Stimulated activated CD8-positive, alpha-beta memory T cell treated with anti-CD3 and anti-CD28 coated beads, Interleukin-15, amount 100 ng/mL, for 4 hours (primary cell): ENCODE measurements at places on chromosomes 7 and 10.

GRCh38 chr10:24468281-24468751 is 255.4 kb downstream of the ARHGAP21 start:
- no peak for DNase-seq

GRCh38 chr10:92278996-92279696 is 11.7 kb downstream of the CPEB3 start:
- no peak for DNase-seq

- DNase-seq: no peak
These were observed 90.9 kb downstream of the SH3PXD2A start for GRCh38 chr10:103764296-103765088.

- no peak for DNase-seq
These were observed 92.0 kb downstream of the CTBP2 start for GRCh38 chr10:125068406-125068805.

DNA sequence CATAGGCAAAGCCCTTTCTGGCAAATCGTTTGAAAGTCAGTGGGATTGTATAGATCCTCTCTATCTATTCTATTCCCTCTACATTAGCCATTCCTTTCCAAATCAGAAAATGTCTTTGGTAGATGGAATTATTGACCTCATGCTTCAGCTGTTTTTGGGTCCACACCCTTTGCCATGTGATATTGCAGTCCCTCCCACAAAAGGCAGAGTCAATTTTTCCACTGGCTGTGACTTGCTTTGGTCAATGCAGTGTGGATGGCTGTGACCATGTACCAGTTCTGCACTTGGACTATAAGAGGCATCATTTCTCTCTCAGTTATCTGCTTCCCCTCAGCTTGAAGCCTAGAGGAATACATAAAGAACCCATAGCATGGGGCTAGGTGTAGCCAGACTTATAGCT is 332.9 kb downstream of the PTEN start:
- no peak for DNase-seq

DNA sequence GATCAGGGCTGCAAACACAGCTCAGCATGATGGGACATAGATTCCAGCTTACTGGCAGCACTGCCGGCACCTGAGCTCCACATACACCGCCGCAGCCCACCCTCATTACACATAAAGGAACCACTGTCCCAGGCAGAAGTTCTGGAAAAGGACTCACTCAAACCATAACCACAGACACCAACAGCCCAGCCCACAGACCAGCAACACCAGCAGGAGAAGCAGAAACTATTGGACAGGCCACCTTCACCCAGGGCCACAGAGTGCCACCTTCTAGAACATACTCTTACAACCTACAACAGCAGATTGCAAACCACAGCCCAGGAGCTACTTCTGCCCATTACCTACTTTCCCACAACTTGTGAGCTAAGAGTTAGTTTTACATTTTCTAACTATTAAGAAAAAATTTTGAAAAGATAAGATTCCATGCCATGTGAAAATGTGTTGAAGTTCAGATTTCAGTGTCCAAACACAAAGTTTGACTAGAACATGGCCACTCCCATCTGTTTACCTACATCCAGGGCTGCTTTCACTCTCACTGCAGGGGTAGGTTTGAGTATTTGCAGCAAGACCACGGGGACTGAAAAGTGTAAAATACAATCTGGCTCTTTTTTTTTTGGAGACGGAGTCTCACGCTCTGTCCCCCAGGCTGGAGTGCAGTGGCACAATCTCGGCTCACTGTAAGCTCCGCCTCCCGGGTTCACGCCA is 153.0 kb downstream of the TNS3 start:
- no peak for DNase-seq

GRCh38 chr10:27660268-27660667 is 85.4 kb downstream of the MKX start:
- no peak for DNase-seq

- DNase-seq: no peak
These were observed 40.5 kb downstream of the C10orf120 start for GRCh38 chr10:122659126-122659525.

DNA sequence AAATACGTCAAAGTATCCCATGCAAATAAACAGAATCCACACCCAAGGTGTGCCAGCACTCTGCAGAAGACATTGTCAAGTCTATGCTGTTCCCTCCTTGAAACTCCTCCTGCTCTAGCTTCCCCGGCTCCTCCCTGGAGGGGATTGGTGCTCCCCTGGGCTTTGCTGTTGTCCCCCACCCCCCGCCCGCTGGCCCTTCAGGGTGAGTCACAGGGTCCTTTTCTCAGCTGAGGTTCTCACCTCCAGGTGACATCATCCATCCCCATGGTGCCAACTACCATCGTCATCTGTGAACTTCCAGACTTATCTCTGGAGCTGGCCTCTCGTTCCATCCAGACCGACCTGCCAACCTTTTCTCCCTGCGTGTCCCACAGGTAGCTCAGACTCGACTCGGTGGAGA is 77.0 kb downstream of the ITIH5 start:
- DNase-seq: no peak

DNA sequence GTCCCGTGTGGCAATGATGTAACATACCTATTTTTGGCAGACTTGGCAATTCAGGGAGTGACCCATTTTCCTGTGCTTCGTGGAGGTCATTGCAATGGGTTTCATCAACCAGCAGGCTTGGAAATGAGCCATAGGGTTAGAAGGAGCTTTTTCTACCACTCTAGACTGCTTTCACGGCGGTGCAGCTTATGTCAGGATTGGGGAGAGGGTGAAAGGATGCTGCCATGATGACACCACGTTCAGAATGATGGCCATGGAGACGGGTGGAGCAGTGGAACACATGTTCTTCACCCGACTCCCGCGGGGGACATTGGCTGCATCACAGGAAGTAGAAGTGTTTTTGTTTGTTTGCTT is 220.2 kb downstream of the EMX2 start:
- DNase-seq: no peak

GRCh38 chr7:39741942-39742623 is 118.7 kb downstream of the RALA start:
- no peak for DNase-seq

DNA sequence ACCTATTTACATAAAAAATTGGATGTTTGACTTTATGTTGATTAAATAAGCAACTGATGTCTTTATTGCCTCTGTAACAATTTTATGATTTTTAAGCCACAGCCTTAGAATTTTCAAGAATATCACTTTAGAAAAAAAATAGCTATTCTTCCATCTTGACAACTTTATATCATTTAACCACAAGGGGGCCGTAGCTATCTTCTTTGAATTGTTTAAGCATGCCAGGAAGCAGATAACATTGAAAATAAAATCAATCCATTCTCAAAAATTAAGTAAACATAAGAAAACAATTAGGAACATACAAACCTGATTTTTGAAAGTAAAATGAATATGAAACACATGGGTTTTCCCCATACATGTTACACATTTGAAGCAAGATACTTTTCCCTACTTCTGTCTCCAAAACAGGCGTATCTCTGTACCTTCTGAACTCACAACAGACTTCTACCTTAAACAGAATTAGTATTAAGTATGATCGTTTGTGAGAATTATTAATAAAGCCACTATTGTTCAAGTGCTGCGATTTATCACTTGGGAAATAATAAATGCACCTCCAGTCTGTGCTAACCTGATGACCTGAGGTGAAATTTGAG is 209.0 kb downstream of the CACNA2D1 start:
- DNase-seq: no peak

DNA sequence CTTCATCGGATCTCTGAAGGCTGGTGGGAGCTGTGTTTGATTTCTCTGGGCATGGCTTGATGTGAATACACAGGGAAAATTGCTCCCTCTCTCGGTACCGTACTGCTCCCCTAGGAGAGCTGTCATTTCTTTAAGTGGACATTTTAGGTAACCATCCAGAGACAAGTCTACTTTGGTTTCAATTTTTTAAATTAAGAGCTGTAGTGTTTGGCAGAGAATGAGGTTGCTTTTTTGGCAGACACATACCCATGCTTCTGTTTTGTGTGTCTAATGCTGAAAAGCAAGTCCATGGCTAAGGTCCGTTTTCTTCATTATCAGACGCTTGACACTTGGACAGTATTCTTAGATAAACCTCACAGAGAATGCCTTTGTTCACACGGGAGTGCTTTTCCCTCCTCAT is 61.3 kb upstream of the TRIL start:
- DNase-seq: no peak

DNA sequence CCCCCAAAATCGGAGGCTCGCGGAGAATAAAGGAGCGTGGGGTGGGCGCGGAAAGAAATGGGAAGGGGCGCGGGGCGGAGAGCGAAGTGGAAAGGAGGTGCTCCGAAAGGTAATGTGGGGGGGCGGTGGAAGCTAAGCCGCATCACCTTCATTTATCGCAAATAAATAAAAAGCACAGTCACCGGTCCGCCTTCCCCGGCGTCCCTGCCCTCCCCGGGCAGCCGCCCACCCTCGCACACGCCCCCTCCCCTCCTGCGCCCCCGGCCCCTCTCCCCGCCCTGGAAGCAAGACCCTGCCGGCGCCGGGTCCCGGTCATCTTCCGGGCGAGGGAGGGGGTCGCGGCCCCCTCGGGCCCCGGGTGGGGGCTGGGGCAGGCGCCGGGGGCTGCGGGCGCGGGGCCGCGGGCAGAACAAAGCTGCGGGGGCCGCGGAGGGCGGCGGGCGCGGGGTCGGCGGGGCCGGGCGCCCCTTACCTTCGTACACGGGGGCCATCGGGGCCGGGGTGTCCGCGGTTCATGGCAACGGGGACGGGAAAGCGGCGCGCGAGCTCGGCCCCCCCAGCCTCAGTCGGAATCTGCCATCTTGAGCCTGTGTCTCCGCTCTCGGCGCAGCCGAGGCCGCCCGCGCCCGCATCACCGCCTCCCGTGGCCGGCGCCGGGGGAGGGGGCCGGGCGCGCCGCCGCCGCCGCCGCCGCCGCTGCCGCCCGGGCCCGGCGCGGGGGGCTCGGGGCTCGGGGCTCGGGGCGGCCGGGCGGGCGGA is 486 bp downstream of the HIPK2 start:
- no peak for DNase-seq

GRCh38 chr7:45593877-45594276 is 19.7 kb downstream of the ADCY1 start:
- no peak for DNase-seq

DNA sequence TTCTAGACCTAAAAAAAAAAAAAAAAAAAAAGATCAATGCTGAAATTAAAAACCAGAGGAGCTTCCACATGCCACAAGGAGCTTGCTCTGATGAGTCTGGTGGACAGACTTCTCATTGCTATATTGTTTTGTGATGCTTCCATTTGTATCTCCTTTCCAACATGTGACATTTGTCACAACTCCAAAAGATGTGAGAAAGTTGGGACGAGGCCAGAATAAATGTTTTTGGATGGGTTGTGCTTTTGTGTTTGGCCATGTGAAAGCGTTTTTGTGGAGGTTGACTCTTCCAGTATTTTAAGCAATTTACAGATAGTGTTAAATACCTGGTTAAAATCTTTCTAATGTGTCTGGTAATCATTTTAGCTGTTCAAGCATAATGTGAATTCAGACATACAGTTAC is 280.1 kb downstream of the SKAP2 start:
- DNase-seq: no peak

DNA sequence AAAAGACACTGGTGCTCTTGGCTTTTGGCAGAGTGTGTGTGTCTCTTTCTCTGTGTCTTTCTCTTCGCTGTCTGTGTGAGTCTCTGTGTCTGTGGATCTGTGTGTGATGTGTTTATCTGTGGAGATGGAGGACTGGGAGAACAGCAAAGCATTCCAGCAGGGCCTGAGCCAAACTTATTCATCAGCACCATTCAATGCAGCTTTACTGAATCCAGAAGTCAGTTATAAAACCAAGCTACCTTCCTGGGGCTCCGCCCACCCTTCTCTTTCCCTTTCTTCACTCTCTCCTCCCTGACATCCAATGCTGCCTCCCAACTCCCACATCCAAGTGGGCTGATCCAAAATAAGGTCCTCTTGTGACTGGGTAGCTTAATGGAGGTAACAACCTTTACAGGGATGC is 3.9 kb downstream of the SGMS1 start:
- no peak for DNase-seq

DNA sequence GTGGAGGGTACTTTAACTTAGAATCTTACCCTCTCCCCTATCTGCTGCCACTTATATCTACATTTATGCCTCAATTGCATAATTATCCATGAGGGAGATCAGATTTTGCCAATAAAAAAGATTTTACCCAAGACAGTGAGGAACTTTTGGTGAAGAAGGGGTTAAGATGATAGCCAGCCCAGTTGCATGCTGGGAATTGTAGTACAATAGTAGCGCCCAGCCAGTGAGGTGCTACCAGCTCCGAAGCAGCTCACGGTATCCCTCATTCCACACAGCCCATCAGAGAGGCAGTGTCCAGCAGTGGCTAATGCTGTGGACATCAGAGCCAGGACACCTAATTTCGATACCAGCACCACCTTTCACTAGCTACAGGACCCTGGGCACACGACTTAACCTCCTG is 5.9 kb upstream of the LGI1 start:
- DNase-seq: no peak

DNA sequence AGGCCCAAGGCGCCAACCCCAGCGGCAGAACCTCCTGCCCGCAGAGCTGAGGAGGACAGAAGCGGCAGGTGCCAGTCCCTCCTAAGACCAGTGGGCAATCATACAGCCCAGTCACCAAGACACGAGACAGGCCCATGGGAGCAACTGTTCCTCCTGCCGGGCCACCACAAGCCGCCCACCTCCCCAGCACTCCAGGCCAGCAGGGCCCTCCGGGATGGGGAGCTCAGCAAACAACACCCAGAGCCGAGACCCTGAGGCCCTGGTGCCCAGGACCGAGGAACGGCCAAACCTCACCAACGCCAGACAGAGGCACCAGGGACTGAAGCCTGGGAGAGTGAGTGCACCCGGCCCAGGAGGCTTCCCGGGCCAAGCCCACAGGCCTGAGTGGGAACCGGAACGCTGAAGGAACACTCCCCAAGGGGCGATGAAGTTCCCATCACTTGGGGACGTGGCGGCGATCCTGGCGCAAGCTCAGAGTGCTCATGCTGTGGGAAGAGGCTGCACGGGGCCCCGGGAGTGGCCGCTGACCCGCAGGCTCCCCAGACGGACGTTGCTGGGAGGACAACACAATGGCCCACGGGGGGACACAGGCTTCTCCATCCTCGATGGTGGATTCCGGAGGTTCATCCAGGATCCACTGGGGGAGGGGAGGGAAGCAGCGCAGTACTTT is 35.1 kb downstream of the GPER1 start:
- DNase-seq: no peak

DNA sequence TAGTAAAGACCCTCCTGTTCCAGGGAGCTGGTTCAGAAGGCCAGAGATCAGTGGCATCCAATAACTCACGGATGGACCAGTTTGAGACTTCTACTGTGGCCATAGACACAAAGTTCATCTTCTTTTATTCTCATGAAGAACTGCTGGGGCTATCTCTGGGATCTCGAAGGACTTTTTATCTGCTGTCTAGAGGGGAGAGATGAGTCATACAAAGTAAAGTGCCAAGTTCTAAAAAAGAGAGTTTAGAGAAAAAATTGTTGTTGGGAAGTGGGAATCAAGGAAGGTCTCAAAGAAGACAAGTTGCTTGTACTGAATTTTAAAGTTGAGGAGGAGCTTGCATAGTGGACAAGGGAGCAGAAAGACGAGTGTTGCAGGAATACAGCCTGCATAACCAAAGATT is 8.0 kb upstream of the FAM221A start:
- DNase-seq: no peak

- no peak for DNase-seq
These were observed 32.4 kb downstream of the WBP1L start for GRCh38 chr10:102775935-102776669.
